Regular cardiac myocyte (primary cell): ENCODE measurements at places on chromosomes 4 and X. TPM values are rescaled to one million over a fixed set of nuclear protein-coding genes. Genes with fewer than 3 reads are reported as not detected.

Gene NIPAL1
- total RNA-seq = 1.4 and 2.9 TPM in 2 replicates

Gene TCEANC
- total RNA-seq = 2.7 and 7.0 TPM in 2 replicates

Gene MAPK10
- total RNA-seq = 3.3 and 8.5 TPM in 2 replicates

Gene FAM9A
- total RNA-seq = not detected in 2 replicates

Gene ZFP42
- total RNA-seq = 0.28 and 0.58 TPM in 2 replicates

Gene CTAG1B
- not detected in 2 replicates for total RNA-seq

Gene BEX5
- 0.28 TPM in 1 of 2 replicates, not detected in the other for total RNA-seq

Gene RHOXF2
- total RNA-seq = not detected in 2 replicates

Gene SOX3
- not detected in 2 replicates for total RNA-seq

Gene PHEX
- total RNA-seq = under 0.01 TPM in 2 replicates

Gene LDB2
- 15.5 and 27.1 TPM in 2 replicates for total RNA-seq

Gene CSAG2
- total RNA-seq = not detected in 2 replicates

Gene PLP1
- under 0.01 and 0.28 TPM in 2 replicates for total RNA-seq

Gene GIMD1
- total RNA-seq = 0.19 and 0.28 TPM in 2 replicates

Gene PSAPL1
- total RNA-seq = not detected in 2 replicates

Gene GYPB
- not detected in 2 replicates for total RNA-seq

Gene PF4V1
- 10.2 and 16.1 TPM in 2 replicates for total RNA-seq

Gene TEX13B
- not detected in 2 replicates for total RNA-seq

Gene FAM90A26
- not detected in 2 replicates for total RNA-seq

Gene FAM184B
- under 0.01 and 0.28 TPM in 2 replicates for total RNA-seq

Gene CCDC158
- 0.19 and 1.1 TPM in 2 replicates for total RNA-seq

Gene PLCXD1
- total RNA-seq = 7.9 and 24.9 TPM in 2 replicates

Gene UBQLN2
- total RNA-seq = 5.1 and 10.2 TPM in 2 replicates

Gene PRR32
- total RNA-seq = not detected in 2 replicates

Gene TMSB15B
- total RNA-seq = 2.5 and 2.8 TPM in 2 replicates

Gene GABRG1
- not detected in 2 replicates for total RNA-seq

Gene RASSF6
- total RNA-seq = under 0.01 TPM in 1 of 2 replicates, not detected in the other

Gene ATP1B4
- total RNA-seq = not detected in 2 replicates

Gene TCEAL3
- 14.9 and 19.9 TPM in 2 replicates for total RNA-seq

Gene GAGE13
- total RNA-seq = not detected in 2 replicates

Gene F8A2
- not detected in 2 replicates for total RNA-seq

Gene RBM47
- total RNA-seq = 0.58 and 2.0 TPM in 2 replicates

Gene CXorf49
- not detected in 2 replicates for total RNA-seq

Gene KLKB1
- under 0.01 and 0.28 TPM in 2 replicates for total RNA-seq

Gene PAGE1
- total RNA-seq = not detected in 2 replicates

Gene SMAD1
- total RNA-seq = 10.1 and 10.5 TPM in 2 replicates

Gene GPR143
- total RNA-seq = under 0.01 and 0.19 TPM in 2 replicates

Gene MTTP
- total RNA-seq = under 0.01 TPM in 2 replicates

Gene UGT2B10
- total RNA-seq = not detected in 2 replicates

Gene MAGED4B
- total RNA-seq = 41.2 and 56.0 TPM in 2 replicates

Gene IGSF1
- under 0.01 TPM in 1 of 2 replicates, not detected in the other for total RNA-seq

Gene ANXA10
- total RNA-seq = 62.9 and 67.7 TPM in 2 replicates

Gene SUPT20HL2
- total RNA-seq = not detected in 2 replicates

Gene SPANXB1
- not detected in 2 replicates for total RNA-seq

Gene TMEM192
- 6.1 and 9.0 TPM in 2 replicates for total RNA-seq

Gene ATOH1
- not detected in 2 replicates for total RNA-seq

Gene MAD2L1
- total RNA-seq = 5.4 and 39.5 TPM in 2 replicates

Gene LRCH2
- total RNA-seq = 5.0 and 7.0 TPM in 2 replicates

Gene DOCK11
- total RNA-seq = 16.5 and 26.2 TPM in 2 replicates

Gene CWH43
- not detected in 2 replicates for total RNA-seq

Gene ADD1
- total RNA-seq = 107 and 134 TPM in 2 replicates

Gene RHOXF1
- total RNA-seq = not detected in 2 replicates

Gene GRID2
- 0.58 and 0.85 TPM in 2 replicates for total RNA-seq

Gene RADX
- total RNA-seq = 2.0 and 2.5 TPM in 2 replicates

Gene FGFBP1
- total RNA-seq = not detected in 2 replicates

Gene HS3ST1
- 0.56 and 1.5 TPM in 2 replicates for total RNA-seq

Gene CXCL10
- under 0.01 and 0.28 TPM in 2 replicates for total RNA-seq

Gene SHISA3
- 0.38 and 1.7 TPM in 2 replicates for total RNA-seq

Gene MAGEA2B
- not detected in 2 replicates for total RNA-seq
